ENCODE measurements at places on chromosomes 12 and 14.

DNA sequence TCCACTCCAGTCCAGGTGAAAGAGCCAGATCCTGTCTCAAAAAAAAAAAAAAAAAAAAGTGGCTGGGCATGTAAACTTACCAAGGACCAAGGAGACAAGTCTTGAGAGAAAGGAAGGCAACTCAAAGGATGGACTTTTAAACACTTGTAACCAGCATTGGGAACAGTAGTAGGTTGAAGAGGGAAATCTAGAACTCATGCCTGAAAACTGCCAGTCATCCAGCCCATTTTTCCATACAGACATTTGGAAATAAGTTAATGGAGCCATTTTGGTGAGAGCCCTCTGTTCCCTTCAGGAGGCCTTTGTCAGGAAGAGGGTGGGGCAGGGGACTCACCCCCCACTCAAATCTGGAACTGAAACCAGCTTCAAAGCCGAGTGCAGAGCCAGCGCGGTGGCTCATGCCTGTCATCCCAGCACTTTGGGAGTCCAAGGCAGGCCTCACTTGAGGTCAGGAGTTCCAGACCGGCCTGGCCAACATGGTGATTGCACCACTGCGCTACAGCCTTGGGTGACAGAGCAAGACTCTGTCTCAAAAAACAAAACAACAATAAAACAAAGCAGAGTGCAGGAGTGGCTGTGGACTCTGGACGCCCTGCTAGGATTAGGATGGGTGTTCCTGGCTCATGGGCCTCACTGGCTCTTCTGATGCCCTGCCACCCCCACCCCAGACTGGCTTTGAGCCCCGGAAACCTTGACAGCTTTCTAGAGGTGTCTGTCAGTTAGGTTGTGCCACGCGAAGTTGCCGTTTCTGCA is 1.6 kb upstream of the MLXIP start:
- DNase-seq: no peak

DNA sequence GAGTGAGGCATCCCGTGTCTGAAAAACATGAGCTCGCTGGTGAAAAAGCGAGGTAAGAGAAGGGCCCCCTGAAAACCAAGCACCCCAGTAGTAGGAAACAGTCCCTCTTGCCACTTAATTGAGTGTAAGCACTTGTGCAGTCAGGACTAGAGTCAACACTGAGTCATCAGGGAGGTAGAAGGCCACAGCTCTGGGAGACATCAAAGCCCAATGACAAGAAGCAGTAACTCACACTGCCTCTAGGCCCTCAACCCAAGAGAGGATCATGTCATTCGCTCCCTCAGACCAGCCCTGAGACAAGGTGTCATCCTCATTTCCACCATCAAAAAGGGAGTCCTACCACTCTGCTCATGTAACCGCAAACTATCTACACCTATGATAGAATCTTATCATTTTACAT is 17.8 kb downstream of the POMT2 start:
- DNase-seq: no peak

DNA sequence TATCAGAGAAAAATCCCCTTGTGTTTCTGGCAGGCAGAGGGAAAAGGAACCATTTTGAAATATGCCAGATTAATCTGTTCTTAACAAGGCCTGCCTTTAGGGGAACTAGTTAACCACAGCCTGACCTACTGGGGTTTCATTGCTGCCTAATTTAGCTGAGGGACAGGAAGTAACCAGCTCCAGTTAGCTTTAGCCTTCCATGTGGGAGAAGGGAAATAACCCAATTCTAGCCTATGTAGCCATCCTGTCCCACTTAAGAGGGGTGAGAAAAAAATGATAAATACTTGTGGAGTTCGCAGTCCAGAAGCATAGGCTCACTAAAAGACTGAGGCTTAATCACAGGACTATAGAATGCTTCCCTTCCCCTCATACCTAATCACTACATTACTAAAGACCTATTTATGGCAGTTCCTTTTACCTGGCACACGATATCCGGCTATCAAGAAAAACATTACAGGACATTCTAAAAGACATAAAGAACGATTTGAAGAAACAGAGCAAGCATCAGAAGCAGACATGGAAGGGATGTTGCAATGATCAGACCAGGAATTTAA is 22.8 kb downstream of the COX8C start:
- no peak for DNase-seq

DNA sequence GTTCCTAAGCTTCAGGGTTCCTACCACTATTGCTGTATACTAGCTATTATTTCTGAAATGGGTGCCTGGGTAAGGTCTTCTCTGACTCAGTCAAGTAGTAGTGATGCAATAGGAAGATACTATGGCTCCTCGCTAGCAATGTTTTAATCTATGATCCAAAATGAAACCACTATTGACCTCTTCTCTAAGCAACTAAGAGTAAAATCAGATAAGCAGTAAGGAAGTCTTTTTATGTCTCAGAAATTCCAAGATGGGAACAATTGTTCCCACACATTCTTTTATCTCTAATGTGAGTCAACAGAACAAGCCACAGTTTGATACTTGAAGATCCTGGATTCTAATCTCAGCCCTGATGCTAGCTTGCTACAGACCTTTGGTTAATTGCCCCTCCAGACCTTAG is 45.1 kb downstream of the AREL1 start:
- DNase-seq: no peak

DNA sequence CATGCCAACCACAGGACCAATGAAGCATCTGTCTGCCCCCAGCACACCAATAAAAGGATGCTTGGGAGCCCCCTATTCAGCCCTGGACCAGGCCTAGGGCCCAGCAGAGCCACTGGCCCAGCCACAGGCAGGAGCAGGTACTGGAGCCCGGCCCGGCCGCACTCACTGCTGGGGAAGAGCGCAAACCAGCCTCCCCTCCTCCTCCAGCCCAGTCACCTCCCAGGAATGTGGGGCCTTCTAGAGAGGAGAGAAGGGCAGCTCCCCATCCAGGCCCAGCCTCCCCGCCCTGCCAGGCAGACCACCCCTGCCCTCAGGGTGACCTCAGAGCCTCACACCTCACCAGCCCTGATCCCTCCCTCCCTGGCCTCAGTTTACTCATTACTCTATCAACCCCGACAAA is 56.2 kb downstream of the CCNK start:
- DNase-seq: no peak
